Chondrocyte (in vitro differentiated cells): ENCODE measurements at places on chromosomes 5 and 9.

DNA sequence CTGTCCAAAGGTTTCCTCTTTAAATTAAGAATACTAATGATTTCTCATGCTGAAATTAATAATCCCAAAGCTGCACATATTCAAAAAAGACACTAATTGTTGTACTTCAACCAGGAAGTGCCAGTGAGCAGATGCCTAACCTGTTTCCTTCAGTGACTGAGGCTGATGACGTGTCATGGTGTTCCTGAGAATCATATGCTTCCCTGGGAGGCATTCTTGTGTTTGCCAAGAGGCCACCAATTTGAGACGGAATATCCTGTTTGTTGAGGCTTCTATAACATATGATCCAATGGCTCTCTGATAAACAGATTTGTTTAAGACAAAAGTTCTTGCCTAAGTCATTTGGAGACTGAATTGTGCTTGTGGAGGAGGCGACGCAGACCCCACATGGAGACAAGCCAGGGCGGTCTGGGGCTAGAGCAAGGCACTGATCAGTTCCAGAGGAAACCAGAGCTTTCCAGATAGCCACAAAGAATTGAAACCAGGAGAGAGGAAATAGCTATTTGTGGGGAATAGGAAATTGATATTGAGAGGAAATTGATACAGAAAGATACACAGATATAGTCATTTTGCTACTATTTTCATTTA is 66.4 kb upstream of the ZNF608 start:
- H3K27me3 ChIP-seq, result no peaks in the 10 kb centered on the region
- no peaks in the 10 kb centered on the region for H3K36me3 ChIP-seq
- H3K27ac ChIP-seq, result no peak overlapping the region
- no peak for DNase-seq
- no peak overlapping the region for H3K4me3 ChIP-seq

- H3K4me1 ChIP-seq, result peaks cover 15% of the 10 kb centered on the region
- H3K27me3 ChIP-seq, result no peaks in the 10 kb centered on the region
- DNase-seq, result no peak
- no peaks in the 10 kb centered on the region for H3K36me3 ChIP-seq
- H3K27ac ChIP-seq, result no peak overlapping the region
These were observed 5.1 kb downstream of the POLR3G start for GRCh38 chr5:90479611-90480385.

GRCh38 chr5:72314571-72315172 is 5.4 kb downstream of the MRPS27 start:
- H3K36me3 ChIP-seq, result peaks cover 7% of the 10 kb centered on the region
- peak overlapping the region; percentile 36 for H3K27ac ChIP-seq
- peaks cover 18% of the 10 kb centered on the region for H3K4me1 ChIP-seq
- H3K4me3 ChIP-seq, result no peak overlapping the region

DNA sequence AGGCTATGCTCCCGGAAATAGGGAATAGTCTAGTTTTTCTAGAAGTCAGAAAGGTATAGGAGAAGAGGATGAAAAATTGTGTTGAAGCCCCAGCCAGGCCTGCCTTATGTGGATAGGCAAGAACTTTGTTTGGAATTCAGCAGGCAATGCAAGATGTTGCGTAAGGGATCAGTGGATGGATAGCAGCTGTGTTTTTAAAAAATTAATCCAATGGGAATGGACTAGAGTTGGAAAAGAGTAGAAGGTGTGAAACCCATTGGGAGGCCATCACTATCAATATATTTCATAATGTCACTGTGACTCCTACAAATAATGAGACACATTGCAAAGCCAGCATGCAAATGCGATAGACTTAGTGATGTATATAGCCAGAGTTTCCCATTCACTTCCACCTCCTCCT is 281.9 kb downstream of the MARCHF11 start:
- no peaks in the 10 kb centered on the region for H3K27me3 ChIP-seq
- H3K4me1 ChIP-seq, result no peaks in the 10 kb centered on the region
- no peak overlapping the region for H3K4me3 ChIP-seq
- H3K27ac ChIP-seq, result no peak overlapping the region

DNA sequence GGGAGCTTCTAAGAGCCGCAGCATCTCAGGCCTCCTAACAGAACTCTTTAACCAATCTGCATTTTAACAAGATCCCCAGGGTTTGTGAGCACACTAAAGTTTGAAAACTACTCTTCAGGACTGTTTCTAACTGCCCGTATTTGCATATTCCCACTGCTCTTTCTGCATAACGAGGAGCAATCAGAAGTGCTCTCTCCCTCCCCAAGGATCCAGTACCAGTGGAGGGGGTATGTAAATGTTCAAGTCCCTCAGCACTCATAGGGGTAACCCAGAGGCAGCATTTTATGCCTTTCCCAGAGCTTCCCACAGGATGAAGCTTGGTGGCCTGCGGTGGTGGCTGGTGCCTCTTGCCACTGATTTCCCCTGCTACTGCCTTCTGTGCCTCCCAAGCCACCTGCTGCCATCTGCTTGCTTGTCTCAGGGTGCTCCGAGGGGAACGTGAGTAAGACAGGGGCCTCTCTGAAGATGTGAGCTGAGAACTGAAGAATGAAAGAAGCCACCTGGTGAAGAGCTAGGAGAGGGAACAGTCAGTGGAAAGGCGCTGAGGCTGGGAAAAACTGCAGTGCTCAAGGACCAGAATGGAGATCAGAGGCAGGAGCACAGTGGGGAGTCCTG is 30.0 kb upstream of the PPP1R2B start:
- H3K27me3 ChIP-seq, result peaks cover 23% of the 10 kb centered on the region
- H3K27ac ChIP-seq, result no peak overlapping the region
- DNase-seq, result no peak
- H3K4me1 ChIP-seq, result no peaks in the 10 kb centered on the region
- no peak overlapping the region for H3K4me3 ChIP-seq

DNA sequence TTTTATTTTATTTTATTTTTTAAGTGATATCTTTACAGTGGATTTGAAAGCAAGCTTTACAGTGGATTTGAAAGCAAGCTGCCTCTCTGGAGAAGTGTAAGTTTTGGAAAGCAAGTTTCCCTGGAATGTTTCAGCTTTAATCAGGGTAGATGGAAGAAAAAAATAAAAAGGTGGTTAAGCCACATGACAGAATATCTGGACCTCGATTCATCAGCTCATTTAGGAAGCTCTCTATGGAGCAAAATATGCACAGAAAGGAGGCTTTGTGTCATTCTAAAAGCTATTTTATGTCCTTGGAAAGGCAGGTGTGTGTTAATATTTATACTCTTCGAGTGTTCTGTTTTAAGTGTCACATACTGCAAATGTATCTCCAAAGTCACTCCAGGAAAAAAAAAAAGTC is 409.2 kb upstream of the KLF4 start:
- H3K4me1 ChIP-seq, result peaks cover 2% of the 10 kb centered on the region
- H3K36me3 ChIP-seq, result peaks cover 2% of the 10 kb centered on the region
- DNase-seq, result no peak
- no peak overlapping the region for H3K4me3 ChIP-seq
- peaks cover 4% of the 10 kb centered on the region for H3K27me3 ChIP-seq

DNA sequence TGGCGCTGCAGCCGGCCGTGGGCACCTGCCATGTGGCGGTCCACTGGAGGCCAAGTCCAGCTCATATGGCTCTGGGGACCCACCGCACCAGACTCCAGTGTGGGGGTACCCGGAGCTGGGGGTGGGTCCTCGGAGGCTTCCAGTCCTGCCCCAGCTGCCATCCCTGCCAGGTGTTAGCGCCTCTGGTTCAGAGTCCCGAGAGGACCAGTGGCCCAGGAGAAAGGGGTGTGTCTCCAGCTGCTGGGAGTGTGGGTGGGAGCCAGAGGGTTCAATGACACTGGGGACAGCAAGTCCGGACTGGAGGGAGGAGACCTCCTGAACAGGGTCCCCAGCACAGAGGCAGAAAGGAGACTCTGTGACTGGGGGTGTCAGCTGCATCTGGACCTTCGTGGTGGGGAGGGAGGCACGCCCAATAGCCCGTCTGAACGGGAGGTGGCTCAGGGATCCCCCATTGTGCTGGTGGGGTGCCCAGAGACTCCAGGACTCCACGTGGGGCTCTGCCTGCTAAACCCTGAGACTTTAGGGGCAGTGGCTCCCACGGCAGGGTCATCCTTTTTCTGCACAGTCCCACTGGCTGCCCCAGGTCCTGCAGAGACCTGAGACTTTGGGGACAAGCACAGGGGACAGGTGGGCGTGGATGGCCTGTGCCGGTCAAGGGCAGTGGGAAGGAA is 2.4 kb upstream of the AHRR start:
- H3K27ac ChIP-seq, result no peak overlapping the region
- peaks cover 6% of the 10 kb centered on the region for H3K36me3 ChIP-seq
- H3K4me1 ChIP-seq, result peaks cover 11% of the 10 kb centered on the region
- DNase-seq, result no peak
- H3K4me3 ChIP-seq, result no peak overlapping the region

DNA sequence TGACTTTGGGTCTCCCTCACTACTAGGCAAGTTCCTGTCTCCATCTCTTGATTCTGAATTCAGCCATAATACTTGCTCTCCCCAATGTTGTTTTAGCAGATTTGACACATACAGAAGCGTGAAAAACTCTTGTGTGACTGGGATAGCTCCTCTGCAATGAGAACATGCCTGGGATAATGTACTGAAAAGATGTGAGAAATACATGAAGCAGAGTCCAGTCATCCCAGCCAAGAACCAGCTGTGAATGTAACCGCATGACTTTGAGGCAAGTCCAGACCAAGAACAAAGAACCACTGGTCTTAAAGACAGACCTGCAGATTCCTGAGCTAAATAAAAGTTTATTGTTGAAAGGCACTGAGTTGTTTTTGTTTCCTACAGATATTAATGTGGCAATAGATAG is 135.0 kb downstream of the NMUR2 start:
- no peak overlapping the region for H3K27ac ChIP-seq
- H3K4me3 ChIP-seq, result no peak overlapping the region
- peaks cover 4% of the 10 kb centered on the region for H3K4me1 ChIP-seq
- H3K27me3 ChIP-seq, result peaks cover 8% of the 10 kb centered on the region
- no peak for DNase-seq
- H3K36me3 ChIP-seq, result no peaks in the 10 kb centered on the region

DNA sequence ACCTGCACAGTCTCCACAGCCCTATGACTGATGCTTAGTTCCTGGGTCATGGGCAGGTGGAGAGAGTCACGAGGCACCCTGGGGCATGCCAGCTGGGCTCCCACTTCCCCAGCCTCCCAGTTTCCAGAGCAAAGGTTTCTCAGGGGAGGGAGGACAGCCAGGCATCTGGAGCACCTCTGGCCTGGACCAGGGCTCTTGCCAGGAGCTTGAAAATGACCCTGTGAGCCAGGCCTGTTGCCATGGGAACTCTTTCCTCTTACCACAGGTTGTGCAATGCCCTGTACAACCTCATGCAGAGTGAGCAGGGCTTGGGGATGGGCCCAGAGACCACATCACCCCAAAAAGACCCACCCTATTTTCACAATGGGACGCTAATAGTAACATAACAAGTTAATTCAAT is 113.1 kb downstream of the PSD2 start:
- no peak overlapping the region for H3K4me3 ChIP-seq
- no peaks in the 10 kb centered on the region for H3K36me3 ChIP-seq
- H3K4me1 ChIP-seq, result peaks cover under 1% of the 10 kb centered on the region
- H3K27ac ChIP-seq, result no peak overlapping the region
- peaks cover 33% of the 10 kb centered on the region for H3K27me3 ChIP-seq

DNA sequence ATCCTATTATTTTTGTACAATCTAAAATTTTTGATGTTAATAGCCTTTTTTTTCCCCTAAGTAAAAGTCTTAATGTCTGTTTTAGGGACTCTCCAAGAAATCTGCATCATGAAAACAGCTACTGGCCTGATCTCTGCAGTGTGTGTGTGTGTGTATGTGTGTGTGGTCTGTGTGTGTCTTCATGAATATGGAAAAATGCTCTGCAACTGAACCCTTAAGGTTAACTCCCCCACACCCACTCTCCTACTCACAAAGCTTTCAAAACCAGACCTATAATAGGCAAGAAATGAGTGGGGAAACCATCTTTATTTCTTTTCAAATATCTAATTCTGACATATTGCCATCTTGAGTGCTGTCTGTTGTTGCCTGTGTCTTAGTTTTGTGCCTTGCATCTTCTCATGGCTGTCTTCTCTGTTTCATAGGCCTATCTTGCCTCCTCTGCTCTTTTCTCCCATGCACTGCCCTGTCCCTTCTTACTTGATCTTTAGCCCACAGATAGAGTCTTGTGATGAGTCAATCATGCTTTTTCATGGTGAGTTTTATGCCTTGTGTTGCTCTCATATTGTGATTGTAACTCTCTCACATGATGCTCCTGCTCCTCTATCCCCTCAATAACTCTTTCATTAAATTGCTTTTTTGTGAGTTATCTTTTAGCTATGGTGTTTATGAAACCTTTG is 68.3 kb downstream of the CHSY3 start:
- no peaks in the 10 kb centered on the region for H3K36me3 ChIP-seq
- DNase-seq, result no peak
- H3K27ac ChIP-seq, result no peak overlapping the region
- no peaks in the 10 kb centered on the region for H3K27me3 ChIP-seq
- H3K4me1 ChIP-seq, result peaks cover 20% of the 10 kb centered on the region

- DNase-seq, result no peak
- H3K27ac ChIP-seq, result peak overlapping the region; percentile 8
- peaks cover 35% of the 10 kb centered on the region for H3K4me1 ChIP-seq
- H3K27me3 ChIP-seq, result no peaks in the 10 kb centered on the region
- peaks cover 35% of the 10 kb centered on the region for H3K36me3 ChIP-seq
- H3K4me3 ChIP-seq, result no peak overlapping the region
These were observed 41.1 kb downstream of the G3BP1 start for GRCh38 chr5:151812757-151813309.

DNA sequence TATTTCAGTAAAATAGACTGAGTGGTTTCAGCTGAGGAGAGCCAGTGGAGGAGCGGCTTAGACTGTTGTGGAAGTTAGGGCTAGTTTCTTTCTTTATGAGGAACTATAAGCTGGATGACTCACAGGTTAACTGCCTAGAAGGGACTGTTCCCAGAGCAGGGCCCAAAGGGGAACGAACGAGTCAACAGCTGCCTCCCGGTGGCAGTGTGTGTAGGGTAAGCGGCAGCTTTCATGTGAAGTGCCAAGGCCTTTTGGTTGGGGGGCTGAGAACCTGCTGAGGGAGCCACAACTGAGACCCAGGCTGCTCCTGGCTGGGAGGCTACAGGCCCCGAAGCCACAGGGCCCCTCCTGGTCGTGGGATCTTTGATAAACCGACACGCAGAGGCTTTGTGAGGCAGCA is 7.0 kb downstream of the SQSTM1 start:
- H3K36me3 ChIP-seq, result peaks cover 56% of the 10 kb centered on the region
- peaks cover 36% of the 10 kb centered on the region for H3K4me1 ChIP-seq
- H3K27ac ChIP-seq, result peak overlapping the region; percentile 22
- no peaks in the 10 kb centered on the region for H3K27me3 ChIP-seq
- DNase-seq, result no peak
- H3K4me3 ChIP-seq, result no peak overlapping the region

DNA sequence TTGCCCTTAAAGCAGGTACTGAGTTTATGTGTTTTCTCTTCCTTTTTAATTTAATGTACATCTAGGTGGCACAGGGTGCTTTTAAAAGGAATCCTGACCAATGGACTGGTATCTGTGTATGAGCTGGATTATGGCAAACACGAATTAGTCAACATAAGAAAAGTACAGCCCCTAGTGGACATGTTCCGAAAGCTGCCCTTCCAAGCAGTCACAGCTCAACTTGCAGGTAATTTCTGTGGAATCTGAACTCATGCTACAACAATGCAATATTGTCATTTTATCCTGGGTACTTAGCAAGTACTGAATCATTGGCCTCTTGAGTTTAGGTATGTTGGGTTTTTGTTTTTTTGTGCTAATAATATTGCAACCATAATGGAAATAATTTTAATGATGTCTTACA is 14.4 kb upstream of the TMOD1 start:
- no peaks in the 10 kb centered on the region for H3K27me3 ChIP-seq
- H3K36me3 ChIP-seq, result peaks cover 47% of the 10 kb centered on the region
- no peak overlapping the region for H3K27ac ChIP-seq

- H3K27ac ChIP-seq, result no peak overlapping the region
- H3K27me3 ChIP-seq, result no peaks in the 10 kb centered on the region
- H3K4me1 ChIP-seq, result no peaks in the 10 kb centered on the region
- DNase-seq, result no peak
These were observed 264.4 kb upstream of the CDH10 start for GRCh38 chr5:24909210-24909609.

GRCh38 chr5:143605403-143606005 is 202.0 kb upstream of the NR3C1 start:
- H3K4me3 ChIP-seq, result no peak overlapping the region
- H3K4me1 ChIP-seq, result peaks cover 5% of the 10 kb centered on the region
- H3K27ac ChIP-seq, result no peak overlapping the region
- no peaks in the 10 kb centered on the region for H3K36me3 ChIP-seq
